GM18507 (cell line): ENCODE measurements at places on chromosomes 7 and 10.

GRCh38 chr10:93062514-93063143 lies 2.0 kb downstream of the CYP26C1 start:
- no peak for DNase-seq

DNA sequence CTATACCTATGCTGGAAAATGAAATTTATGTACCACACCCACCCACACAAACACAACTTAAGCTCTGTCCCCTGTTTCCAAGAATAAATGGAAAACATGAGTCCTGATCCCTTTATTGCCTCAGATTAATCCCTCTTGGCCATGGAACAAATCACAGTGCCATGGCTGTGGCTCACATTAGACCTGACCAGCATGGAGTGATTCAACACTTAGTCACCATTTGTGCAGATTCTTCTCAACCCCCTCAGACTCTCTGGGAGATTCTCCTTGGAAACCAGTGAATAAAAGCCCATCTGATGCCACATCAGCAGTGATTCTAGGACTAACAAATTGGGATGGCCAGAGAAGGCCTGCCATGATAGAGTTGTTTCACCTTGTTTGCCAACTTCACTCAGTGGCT lies 204.4 kb upstream of the TMEM72 start:
- no peak for DNase-seq

GRCh38 chr7:111803015-111803758 lies 240.9 kb upstream of the IMMP2L start:
- DNase-seq = no peak

DNA sequence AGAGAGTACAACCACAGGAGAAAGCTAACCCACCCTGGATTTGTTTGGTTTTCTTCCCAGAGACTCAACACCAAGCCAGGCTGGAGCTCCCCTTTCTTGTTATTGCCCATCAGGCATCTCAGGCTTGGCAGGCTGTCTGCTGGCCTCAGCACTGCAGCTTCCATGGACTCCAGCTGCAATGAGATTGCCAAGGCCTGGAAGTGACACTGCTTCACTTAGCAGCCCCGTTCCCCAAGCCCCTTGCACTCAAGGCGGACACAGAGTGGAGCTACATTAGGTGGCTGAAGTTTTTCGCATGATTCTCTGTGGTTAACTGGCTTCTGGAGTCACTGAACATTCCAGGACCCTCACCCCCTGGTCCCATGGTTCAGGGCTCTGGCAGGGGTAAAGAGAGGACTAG lies 163.1 kb upstream of the GDF10 start:
- DNase-seq = no peak

DNA sequence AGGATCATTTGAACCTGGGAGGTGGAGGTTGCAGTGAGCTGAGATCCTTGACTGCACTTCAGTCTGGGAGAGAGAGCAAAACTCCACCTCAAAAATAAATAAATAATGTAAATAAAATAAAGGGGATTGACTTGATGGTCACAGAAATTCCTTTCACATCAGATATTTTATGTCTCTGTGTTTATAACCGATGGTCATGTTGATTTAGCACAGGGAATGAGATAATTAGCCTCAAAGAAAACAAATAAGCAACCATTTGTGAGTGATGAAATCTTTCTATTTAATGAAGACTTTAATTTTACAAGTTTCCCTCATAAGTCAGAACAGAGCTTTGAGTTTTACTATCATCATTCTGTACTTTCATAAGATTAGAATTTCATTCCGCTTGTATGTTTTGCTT lies 64.8 kb upstream of the NUPR2 start:
- no peak for DNase-seq
